ENCODE measurements at places on chromosomes 7 and 10. TPM values are rescaled to one million over a fixed set of nuclear protein-coding genes. Genes with fewer than 3 reads are reported as not detected.

Gene OPN1SW
- not detected for total RNA-seq

Gene WDR11
- total RNA-seq, result 47.1 TPM

Gene NANOS1
- 7.5 TPM for total RNA-seq

Gene SEMA3A
- total RNA-seq, result not detected

Gene CD36
- total RNA-seq, result not detected

DNA sequence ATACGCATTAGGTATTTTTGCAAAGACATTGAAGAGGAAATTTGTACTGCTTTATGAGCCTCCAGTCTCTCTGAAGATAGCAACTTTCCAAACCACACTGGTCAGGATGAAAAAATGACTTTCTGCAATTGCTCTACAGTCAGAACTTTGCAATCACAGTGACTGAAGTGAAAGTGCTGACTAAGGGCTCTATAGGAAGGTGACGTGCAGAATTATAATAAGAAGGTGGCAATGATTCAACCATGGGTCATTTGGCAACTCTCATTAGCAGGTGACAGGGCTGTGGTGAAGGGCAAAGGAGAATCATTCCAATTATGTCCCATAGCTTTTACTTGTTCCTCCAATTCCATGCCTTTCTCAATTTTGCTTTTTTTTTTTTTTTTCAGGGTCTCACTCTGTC, 311.0 kb downstream of the ANKRD30A start:
- DNase-seq, result no peak

- no peak for DNase-seq
Observed at GRCh38 chr10:113485736-113486135, 67.1 kb upstream of the HABP2 start.

DNA sequence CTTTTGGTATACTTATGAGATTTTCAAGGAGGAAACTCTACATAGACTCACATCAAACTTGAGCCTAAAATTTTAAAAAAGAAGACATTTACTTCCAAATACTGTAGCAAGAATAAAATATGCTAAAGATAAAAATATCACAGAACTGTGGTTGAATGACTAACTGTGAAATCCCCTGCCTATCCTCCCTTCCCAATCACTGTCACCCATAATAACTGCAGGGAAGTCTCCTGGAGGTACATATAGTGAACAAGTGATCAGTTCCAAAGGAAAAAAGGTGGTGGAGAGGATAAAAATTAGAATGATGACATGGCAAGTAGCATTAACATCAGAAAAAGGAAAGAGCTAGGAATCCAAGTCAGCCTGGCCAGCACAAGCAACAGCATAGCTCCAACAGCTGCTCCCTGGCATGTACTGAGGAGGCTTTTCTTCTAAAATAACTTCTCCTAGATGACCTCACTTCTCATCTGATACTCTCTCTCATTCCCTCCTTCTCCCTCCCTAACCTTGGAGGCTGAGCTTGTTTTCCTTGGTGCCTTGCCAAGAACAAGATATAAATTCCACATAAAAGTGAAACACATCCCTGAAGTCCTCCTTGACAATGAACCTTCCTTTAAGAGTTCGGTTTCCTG, 124.0 kb downstream of the IQUB start:
- no peak for DNase-seq

DNA sequence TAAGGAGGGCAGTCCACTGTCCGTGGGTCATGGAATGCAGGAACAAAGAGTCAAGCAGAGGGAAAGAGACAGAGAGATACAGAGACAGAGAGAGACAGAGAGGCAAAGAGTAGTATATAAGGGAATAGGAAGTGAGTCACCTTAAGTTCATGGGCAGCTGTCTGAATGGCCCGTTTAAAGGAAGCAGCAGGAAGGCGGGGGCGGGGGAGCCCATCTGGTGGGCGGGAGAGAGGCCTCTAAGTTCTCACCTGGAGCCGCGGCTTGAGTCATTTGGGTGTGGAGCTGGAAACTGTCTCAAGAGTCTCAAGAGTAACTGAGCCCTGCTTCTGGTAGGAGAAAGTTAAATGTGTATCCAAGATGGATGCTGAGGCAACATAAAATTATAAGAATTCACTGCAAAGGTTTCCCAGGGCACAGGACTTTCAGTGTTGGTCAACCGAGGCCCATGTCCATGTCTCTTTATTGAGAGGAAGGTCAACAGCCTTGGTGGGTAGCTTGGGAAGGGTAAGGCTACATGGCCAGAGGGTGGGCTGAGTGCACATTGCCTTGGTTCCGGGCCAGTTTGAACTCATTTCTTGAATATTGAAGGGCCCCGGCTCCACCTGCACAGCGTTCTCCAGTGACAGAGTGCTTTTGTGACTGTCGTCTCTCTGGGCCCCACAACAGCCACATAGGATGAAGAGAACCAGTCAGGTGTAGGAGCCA, 85.5 kb upstream of the CACUL1 start:
- no peak for DNase-seq

- DNase-seq, result peak; percentile 27
Observed at GRCh38 chr10:118394301-118395200, 52.4 kb upstream of the FAM204A start.

DNA sequence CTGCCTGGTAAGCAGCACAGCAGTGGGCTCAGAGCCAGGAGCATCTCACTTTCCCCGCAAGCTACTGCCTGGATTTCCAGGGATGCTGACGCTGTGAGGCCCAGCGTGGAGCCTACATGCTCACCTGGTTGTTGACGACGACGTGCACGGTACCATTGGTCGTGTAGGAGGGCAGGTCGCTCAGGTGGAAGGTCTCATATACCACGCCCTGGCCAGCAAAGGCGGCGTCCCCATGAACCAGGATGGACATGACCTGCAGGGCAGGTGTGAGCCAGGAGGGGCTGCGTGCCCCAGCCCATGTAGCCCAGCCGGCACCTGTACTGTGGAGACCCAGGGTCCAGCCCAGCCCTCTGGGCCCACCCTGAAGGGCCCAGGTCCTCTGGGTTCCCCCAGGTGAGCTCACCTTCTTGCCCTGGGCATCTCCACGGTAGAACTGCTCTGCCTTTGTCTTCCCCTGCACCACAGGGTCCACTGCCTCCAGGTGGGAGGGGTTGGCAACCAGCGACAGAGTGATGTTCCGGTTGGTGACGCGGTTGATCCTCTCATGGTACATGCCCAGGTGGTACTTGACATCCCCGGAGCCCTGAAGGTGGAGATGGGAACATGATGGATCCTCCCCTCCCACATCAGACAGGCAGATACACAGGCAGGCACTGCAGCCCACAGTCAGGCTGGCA, 15.4 kb downstream of the OGDHL start:
- DNase-seq, result no peak

DNA sequence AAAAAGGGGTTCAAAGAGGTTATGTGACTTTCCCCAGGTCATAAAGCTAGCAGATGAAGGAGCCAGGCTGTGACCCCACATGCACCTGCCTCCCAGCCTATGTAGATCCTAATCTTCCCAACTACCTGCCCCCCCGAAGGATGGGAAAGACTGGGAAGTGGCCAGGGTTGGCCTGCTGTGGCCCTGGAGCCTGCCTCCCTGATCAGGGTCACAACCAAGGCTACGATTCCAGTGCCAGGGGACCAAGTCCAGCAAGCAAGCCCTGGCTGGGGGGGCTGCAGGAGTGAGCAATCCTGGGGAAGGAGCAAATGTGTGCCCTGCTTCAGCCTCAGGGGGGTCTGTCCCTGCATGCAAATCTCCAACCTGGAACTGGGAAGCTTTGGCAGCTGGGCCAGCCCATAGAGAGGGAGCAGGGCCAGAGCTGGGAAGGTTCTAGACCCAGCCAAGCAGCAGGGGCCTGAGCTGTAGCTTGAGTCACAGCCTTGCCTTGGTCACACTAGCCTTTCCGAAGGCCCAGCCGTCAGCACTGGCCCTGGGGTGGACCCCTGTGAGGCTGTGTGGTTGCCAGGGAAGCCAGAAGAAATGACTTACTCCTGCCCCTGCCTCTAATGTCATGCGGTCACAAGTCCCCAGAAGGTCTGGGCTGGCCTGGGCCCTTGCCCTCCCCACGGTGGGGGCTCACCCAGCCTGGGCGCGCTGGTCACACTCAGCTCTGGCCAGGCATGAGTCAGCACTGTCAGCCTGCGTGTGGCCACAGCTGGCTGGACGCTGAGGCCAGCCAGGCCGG, 96.4 kb upstream of the ZMIZ1 start:
- no peak for DNase-seq

DNA sequence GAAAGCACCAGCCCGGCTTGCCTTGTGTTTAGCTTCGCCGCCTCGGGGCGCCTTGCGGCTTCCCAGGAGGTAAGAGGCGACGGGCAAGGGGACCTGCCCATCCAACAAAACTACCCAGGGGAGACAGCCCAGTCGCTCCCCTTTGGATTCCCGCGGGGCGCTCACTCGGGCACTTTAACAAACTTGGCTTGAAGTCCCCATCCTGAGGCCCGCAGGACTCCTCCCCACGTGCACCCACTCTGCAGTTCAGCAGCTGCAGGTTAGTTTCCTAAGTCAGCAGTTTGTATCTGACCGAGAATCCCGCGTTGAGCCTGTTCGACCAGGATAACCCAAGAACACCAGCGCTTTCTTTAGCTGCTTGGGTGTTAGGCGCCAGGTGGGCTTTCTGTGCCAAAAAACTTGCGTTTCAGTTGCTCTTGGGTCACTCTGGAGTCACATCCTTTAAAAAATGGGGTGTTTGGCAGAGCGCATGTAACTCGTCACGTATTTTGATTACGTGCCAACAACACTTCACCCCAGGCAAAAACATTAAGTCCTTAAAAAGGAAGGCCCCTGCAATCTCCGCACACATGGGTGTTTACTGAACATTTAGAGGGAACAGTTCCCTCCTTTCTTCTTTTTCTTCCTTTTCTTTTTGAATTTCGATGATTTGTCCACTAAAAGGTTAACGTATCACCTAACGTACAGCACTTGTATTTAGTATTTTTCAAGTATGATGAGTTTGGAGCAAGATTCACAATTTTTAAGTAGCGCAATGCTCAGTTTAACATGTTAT, 876 bp downstream of the DNAH11 start:
- DNase-seq, result no peak

DNA sequence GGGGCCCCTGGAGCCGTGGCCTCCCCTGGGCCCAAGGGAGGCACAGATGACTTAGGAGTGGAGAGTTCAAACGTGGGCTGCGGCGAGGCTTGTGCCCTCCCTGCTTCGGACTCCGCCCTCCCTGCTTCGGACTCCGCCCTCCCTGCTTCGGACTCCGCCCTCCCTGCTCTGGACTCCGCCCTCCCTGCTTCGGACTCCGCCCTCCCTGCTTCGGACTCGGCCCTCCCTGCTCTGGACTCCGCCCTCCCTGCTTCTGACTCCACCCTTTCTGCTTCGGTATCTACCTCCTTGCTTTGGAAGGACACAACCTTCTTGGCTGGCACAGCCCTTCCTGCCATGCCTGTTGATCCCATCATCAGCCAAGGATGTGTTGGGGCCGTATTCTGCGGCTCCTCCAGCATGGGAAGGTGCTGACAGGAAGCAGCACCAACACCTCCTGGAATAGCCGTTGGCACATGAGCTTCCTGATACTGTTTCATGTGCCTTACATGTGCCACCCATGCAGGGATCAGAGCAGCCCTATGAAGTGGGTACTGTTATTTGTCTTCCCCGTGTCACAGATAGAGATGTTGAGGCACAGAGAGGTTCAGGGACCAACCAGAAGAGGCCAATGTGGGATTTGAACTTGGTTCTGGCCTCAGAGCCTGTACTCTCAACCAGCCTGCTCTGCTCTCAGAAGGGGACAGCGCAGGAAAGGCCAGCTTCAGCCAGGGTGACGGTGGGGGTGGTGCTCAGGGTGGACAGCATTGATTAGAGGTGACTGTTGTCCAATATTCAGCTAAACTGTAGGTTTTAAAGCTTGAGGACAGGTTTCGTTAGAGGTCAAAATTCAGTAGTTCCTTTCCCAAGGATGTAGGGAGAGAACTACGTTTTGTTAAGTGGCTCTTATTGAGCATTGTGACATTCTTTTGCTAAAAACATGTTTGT, 114.5 kb downstream of the NKX6-2 start:
- no peak for DNase-seq

GRCh38 chr10:47408606-47409005, 24.5 kb upstream of the ZNF488 start:
- DNase-seq, result no peak

DNA sequence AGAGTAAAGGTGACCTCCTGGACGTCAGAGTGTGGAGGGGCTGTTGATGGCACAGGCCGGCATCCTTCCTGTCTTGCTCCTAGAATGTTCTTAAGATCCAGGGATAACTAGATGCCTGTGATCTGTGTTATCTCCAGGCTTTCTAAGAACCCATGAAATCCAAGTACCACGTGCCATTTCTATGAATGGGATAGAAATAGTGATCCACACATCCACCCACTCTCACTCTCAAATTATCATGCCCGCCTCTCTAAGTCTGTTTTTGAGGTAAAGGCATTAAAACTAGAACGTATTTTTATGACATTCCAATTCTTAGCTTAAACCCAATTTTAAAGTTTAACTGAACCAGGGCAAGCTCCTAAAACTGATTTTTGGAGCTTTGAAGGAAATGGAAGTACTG, 622.5 kb downstream of the PARD3 start:
- DNase-seq, result no peak

- peak; percentile 92 for DNase-seq
Observed at GRCh38 chr10:110502851-110503301, 5.2 kb downstream of the DUSP5 start.

DNA sequence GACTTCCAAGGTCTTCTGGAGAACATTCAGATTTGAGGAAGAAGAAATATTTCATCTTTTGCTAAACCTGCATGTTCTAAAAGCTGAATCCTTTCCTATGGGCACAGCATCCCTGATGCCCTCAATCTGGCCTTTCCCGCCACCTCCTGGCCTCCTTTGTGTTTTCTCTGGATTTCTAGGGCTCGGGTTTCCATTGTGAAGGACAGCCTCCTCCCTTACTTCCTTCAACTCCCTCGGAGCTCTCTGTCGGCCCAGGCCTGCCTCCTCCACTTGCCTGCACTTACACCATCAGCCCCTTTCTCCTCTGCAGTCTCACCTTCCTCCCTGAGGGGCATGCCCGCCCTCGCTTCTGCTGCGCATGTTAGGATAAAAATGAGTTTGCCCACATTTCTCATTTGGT, 75.4 kb downstream of the WIPF3 start:
- DNase-seq, result no peak

DNA sequence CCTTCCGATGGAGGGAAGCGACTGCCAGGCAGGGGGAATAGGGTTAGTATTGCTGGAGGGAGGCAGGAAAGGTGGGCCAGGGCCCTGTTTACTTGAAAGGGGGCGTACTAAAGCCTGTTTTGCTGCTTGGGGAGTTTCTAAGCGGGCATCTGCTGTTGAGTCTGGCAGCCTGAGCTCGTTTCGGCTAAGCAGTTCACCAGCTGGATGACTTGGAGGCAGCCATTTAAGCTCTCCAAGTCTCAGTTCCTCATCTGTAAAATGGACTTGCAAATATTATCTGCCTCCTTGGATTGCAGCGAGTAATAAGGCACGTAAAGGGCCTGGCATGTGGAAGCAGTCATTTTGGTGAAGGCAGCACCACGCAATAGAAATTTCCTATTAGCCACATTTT, 44.0 kb downstream of the LDB3 start:
- peak; percentile 41 for DNase-seq

DNA sequence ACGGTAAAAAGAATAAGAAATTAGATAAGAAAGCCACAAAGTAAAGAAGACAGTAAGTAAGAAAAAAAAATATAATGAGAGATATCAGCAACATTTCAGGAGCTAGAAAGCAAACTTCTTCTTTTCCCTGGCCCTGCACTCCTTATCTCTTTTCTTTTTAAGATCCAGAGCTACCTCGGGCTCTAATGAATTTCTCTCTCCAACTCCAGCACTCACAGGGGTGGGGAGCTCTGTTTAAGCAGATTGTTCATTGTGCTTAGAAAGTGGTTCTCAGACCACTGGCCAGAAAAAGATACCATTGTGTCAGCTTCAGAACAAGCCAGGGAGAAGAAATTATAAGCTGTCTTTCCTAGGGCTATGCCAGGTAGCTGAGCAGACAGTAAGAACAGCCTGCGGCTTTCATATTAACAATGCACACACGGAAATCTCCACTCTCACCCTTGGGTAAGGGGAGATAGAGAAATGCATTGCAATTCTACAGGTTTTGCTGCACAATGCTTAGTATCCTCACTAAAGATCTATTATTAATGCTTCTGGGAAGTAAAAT, 19.3 kb downstream of the OR2F1 start:
- DNase-seq, result no peak

All from OCI-LY7 (cell line).